Adipose tissue (tissue), 3 donors: ENCODE measurements at places on chromosomes 1 and 21. TPM values are rescaled to one million over a fixed set of nuclear protein-coding genes. Genes with fewer than 3 reads are reported as not detected.

The PLA2G4A gene
- polyA plus RNA-seq, result 6.0 TPM

The COL9A2 gene
- 2.8 TPM for polyA plus RNA-seq

The VWA1 gene
- polyA plus RNA-seq, result 42.1 TPM

The CHODL gene
- polyA plus RNA-seq, result 0.26 TPM

The KLF17 gene
- polyA plus RNA-seq, result 0.01 TPM

The DNAJC6 gene
- 0.56 TPM for polyA plus RNA-seq

The ENAH gene
- 36.8 TPM for polyA plus RNA-seq

The GATAD2B gene
- 2.6 TPM for polyA plus RNA-seq

The SNX7 gene
- polyA plus RNA-seq, result 11.2 TPM

The TFAP2E gene
- polyA plus RNA-seq, result 0.28 TPM
